ENCODE measurements at places on chromosomes 12 and 14.
A peak's percentile ranks its signal among the peaks of the same experiment; 100 is the strongest.

DNA sequence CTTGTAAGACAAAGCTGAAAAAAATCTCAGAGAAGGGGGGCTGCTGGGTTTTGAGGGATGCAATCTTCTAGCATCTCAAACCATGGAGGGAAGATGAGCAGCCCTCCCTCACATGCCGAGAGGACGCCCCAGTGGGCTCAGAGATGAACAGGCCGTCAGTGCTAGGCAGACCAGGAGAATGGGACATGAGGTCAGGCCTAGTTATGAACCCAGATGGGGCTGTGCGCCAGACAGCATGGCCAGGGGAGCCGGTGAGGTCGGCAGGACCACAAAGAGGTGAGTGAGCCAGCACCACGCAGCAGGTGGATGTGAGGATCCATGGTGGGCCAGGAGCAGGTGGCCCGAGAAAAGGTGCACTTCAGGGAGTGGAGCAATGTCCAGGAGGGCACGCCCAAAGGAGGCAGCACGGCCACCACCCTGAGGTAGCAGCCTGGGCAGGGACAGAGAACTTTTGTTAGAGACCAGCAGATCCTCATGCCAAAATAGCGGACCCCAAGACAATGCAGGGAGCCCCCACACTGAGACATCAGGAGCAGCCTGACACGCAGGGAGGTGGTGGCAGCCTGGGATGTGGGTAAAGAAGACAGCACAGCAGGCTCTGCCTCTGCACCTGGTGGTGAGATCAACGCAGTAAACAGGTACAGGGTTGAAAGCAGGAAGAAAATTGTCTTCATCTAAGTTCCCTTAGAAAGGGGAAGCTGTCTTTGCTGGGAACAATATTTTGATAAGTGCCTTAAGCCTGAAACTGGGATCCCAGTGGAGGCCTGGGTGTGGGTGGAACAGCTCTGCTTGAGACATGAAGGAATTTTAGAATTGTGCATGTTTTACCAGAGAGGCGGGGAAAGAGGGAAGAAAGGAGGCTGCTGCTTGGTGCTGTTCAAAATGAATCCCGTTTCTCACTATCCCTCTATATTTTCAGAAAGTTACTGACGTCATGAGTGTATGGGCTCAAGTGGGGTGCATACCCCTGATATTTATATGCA lies 17.8 kb upstream of the MCRS1 start:
- DNase-seq = no peak

GRCh38 chr14:22641846-22642245 lies 2.3 kb downstream of the OR6J1 start:
- DNase-seq = no peak

GRCh38 chr14:44609201-44609600 lies 102.1 kb upstream of the FSCB start:
- no peak for DNase-seq

GRCh38 chr14:37147310-37147880 lies 25.0 kb downstream of the SLC25A21 start:
- no peak for DNase-seq

- DNase-seq = peak; percentile 77
Observed at GRCh38 chr14:61695695-61696527, 598 bp downstream of the HIF1A start.

DNA sequence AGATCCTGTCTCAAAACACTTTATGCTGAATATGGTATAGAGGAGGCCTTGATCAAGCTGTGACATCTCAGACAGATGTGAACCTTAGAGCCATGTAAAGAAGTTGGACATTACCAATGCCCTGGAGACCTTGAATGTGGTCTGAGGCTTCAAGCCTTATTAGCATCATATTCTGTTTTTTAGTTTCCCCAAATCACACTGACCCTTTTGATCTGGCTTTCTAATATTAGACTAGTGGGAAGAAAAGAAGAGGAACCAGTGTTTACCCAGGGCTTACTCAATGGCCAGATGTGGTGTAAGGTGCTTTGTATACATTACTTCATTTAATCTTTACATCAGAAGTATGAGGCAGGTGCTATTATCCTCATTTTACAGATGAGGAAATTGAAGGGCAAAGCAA lies 10.6 kb upstream of the TBPL2 start:
- no peak for DNase-seq

DNA sequence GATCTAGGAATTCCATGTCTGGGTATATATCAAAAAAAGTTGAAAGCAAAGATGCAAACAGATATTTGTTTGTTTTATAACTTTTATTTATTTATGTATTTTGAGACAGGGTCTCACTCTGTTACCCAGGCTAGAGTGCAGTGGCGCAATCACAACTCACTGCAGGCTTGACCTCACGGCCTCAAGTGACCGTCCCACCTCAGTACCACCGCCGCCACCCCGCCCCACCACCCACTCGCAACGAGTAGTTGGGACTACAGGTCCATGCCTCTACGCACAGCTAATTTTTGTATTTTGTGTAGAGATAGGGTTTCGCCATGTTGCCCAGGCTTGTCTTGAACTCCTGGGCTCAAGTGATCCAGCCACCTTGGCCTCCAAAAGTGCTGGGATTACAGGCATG lies 66.5 kb upstream of the KTN1 start:
- no peak for DNase-seq

- no peak for DNase-seq
Observed at GRCh38 chr12:12357719-12358461, 1.0 kb downstream of the BORCS5 start.

- DNase-seq = no peak
Observed at GRCh38 chr12:40152783-40153383, 47.0 kb upstream of the SLC2A13 start.

GRCh38 chr14:73816393-73816816 lies 35.2 kb upstream of the PTGR2 start:
- DNase-seq = no peak

GRCh38 chr14:68784226-68784910 lies 8.5 kb downstream of the ZFP36L1 start:
- DNase-seq = no peak

- DNase-seq = no peak
Observed at GRCh38 chr12:118850244-118850825, 131.0 kb upstream of the SRRM4 start.

GRCh38 chr14:77302926-77303325 lies 17.8 kb downstream of the POMT2 start:
- peak; percentile 77 for DNase-seq

GRCh38 chr12:121789800-121790728 lies 3.4 kb downstream of the RHOF start:
- no peak for DNase-seq

DNA sequence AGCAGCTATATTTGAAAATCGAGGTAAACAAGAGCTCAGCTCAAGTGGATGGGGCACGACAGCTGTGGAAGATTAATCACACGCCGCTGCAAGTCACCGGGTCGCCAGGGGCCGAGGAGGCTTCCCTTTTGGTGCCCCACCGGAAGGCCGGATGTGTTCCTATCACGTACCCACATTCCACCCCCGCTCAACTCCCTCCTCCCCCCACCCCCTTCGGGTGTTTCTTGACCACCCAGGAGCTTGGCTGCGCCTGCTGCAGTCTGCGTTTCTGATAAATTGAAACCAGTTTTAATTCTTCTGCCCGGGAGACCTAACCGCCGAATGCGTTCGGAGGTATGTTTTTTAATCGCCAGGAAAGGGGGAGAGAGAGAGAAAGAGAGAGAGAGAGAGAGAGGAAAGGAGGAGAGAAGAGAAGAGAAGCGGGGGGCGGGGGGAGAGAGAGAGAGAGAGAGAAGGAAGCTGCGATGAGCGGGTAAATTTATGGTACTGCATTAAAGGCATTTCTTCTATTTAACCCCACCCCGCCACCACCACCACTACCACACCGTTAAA lies 1.8 kb downstream of the SLC8A3 start:
- peak; percentile 35 for DNase-seq

DNA sequence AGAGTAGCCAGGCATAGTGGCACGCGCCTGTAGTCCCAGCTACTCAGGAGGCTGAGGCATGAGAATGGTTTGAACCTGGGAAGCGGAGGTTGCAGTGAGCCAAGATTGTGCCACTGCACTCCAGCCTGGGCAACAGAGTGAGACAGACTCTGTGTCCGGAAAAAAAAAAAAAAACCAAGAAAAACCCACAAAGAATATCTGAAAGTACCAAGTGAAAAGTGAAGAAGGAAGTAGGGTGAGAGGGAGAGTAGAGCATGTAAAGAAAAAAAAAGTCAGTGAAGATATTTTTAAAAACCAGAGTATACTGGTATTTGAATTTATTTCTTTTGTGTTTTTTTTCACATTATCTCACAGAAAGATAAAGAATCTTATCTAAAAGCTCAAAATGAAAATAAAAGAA lies 43.3 kb upstream of the ISM2 start:
- DNase-seq = no peak

GRCh38 chr12:132205271-132206045 lies 61.2 kb downstream of the NOC4L start:
- no peak for DNase-seq

DNA sequence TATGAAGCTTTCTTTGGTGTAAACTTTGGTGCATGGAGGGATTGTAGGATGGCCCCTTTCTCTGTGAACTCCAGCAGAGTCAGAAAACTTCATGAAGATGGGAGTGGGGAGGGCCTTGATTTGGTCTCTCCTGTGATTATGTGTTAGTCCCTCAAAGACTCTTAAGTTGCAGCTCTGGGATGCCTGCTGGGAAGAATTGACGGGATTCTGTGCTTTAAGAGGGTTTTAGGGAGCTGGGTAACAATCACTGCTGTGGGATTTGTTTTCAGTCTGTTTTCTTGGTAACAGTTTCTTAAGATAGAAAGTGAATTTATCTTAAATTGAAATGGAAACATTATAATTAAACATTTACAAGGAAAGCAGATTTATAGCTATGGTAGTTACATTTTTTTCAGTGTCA lies 378.1 kb downstream of the AACS start:
- no peak for DNase-seq

GRCh38 chr14:24928386-24928900 lies 121.5 kb downstream of the STXBP6 start:
- DNase-seq = no peak

DNA sequence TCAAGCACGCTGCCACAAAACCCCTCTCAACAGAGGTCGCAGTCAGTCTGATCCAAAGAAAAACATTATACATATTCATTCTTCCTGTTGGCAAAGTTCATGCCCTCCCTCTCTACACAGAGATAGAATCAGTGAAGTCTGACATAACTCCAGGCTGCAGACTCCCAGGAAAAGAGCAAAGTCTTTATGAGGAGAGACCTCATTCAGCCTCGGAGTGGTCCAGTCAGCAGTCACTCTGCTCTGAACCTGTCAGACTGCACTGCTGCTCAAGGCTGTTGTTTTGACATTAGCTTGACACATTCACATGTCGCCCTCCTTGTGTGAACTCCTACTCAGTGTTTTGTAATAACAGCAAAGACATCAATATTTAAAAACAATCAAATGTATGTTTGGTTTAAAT lies 241.2 kb upstream of the G2E3 start:
- no peak for DNase-seq

DNA sequence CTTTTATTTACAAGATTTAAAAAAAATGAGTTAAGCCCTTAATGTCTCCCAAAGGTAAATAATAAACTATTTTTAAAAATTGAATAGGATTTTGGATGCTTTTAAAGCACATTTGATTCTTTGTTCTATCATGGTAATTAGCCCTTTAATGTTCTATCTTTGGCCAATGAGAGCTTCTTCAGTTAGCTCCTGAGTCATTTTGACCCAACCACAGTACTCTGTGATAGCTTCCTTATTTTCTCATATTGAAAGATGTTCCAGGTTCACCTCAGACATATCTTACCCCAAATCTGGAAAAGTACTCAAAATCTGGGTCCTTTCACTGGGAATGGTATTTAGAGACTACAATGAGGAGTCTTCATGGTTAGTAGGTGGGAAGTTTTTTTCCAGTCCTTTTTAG lies 98.0 kb downstream of the MYRFL start:
- DNase-seq = no peak

DNA sequence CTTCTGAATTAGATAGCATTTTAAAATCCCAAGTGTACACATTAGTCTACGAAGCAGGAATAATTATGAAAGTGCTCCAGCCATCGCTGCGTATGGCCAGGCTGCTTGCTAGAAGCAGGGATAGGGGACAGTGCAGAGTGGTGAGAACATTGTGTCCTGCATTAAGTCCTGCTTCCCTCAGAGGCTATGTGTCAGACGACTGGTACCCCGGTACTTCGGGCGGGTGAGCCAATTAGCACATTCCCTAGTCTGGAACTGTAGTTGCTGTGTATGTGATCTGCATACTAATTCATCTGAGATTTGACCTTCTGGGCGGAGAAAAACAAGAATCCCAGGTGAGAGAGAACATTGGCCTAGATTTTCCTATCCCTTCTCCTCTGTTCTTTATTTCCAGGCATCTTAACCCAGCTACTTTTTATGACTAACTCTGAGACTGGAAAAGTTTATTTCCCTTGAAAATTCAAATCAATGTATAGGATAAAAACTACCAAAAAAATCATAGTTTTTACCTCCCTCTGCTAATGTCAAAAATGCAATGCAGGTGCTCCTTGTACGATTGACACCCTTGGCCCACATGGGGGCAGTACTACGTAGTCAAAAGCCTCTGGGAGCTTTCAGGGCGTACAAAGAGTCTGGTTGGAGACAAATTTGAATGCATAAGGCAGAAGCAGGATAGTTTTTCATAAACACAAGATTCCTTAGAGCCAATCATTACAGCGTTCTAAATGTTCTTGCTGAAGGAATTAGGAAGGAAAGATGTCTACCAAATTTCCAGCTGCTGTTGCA lies 764.3 kb downstream of the NOVA1 start:
- no peak for DNase-seq

DNA sequence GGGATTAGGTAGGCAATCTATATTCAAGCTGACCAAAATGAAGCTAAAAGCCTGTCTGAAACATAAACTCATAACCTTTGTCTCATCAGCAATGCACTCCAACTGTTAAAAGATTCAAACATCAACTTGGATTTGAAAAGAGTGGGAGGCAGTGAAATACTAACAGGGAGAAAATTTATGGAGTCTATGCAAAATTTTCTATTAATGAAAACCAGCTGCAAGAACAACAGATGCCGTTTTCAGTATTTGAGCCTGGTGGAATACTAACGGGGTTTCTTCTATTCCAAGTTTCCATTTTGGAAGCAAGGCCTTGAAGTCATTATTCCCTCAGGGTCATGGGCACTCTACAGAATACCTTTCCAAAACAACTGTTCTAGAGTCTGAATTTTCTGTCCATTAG lies 88.3 kb downstream of the LRP6 start:
- no peak for DNase-seq

DNA sequence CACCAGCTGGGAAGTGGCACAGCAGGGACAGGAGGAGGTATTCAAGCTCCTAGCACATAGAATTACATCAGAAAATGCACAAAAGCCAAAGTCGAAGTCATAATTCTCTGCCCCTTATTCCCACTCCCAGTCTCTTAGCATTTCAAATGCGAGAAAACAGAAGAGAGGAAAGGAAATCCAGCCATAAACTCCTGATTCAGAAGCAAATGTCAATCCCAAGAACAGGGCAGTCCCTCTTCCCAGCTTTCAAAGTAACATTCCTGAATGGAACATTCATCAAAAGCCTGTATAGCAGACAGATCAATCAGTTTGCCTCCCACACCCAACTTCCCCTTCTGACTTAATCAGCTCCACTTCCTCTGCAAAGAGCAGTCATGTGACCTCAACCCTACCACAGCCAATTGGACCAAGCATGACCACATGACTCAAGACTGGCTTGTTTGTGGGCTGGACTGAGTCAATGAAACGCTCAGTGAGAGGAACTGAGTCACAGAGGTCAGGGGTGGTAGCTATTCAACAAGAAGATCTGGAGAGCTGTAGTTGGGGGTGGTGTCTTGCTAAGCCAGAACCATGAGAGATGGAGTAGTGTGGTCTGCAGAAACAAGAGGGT lies 41.4 kb upstream of the TUNAR start:
- no peak for DNase-seq

GRCh38 chr14:86796221-86797074 lies 1196.5 kb downstream of the GALC start:
- peak; percentile 2 for DNase-seq
